ENCODE measurements at places on chromosomes 11 and 22. TPM values are rescaled to one million over a fixed set of nuclear protein-coding genes. Genes with fewer than 3 reads are reported as not detected.

DNA sequence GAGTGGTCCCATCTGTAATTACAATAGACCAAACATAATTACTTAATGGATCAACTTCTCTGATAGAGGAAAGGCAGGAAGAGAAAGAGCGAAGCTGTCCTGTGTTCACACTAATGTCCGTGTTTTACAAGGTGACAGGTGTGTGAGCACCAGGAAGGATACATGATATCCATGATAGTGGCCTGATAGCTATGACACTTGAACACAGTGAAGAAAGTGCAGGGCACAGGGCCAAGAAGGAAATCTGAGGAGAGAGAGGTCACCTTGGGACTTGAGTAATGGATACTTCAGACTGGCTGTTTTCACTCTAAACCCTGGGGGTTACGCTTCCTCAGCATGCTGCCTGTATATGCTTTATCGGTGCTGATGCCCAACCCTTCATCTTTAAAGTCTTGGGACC lies 29.4 kb downstream of the TUB start:
- DNase-seq = no peak

GRCh38 chr11:34002420-34002819 lies 49.1 kb upstream of the CAPRIN1 start:
- DNase-seq = no peak

ZP1 gene
- total RNA-seq = not detected

OR8U1 gene
- total RNA-seq = not detected

- no peak for DNase-seq
Measured at GRCh38 chr11:25435197-25435596, 896.7 kb upstream of the ANO3 start.

LRRC4C gene
- total RNA-seq = 0.12 TPM

DNA sequence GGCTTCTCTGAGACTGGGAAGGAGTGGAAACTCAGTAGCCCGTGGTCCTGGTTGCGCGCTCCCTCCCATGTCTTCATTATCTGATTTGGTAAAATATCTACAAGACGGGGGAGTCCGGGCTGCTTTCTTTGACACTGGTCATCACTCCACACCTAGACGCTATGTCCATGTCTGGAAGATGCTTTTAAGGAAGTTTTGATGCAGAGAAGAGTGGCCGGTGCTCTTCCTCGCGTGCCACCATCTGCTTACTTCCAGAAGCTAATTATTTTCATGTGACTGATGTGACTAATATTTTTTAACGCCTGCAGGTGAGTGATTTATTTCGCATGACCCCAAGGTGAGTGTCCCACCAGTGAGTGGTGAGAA lies 339 bp upstream of the TRIM21 start:
- no peak for DNase-seq

Data from NCI-H460 (cell line).